ENCODE measurements at places on chromosomes 2 and 18. TPM values are rescaled to one million over a fixed set of nuclear protein-coding genes. Genes with fewer than 3 reads are reported as not detected.

HMSD gene
- not detected for total RNA-seq

RPE gene
- total RNA-seq, result 89.9 TPM

B3GNT7 gene
- total RNA-seq, result 0.26 TPM

SUPT7L gene
- 14.9 TPM for total RNA-seq

MEIS1 gene
- total RNA-seq, result 24.1 TPM

POTEC gene
- total RNA-seq, result not detected

VIL1 gene
- not detected for total RNA-seq

FANCL gene
- 14.9 TPM for total RNA-seq

FOXI3 gene
- total RNA-seq, result not detected

Data from pulmonary artery endothelial cell (primary cell).